Activated naive CD8-positive, alpha-beta T cell treated with anti-CD3 and anti-CD28 coated beads for 36 hours (primary cell): ENCODE measurements at places on chromosomes 6 and 20.

- H3K4me1 ChIP-seq, result peaks cover 42% of the 10 kb centered on the region
- peak overlapping the region; percentile 77 for H3K27ac ChIP-seq
- peak overlapping the region; percentile 18 for H3K4me3 ChIP-seq
- peaks cover 7% of the 10 kb centered on the region for H3K36me3 ChIP-seq
- peak; percentile 83 for DNase-seq
Observed at GRCh38 chr6:37239950-37240713, 17.4 kb upstream of the TBC1D22B start.

DNA sequence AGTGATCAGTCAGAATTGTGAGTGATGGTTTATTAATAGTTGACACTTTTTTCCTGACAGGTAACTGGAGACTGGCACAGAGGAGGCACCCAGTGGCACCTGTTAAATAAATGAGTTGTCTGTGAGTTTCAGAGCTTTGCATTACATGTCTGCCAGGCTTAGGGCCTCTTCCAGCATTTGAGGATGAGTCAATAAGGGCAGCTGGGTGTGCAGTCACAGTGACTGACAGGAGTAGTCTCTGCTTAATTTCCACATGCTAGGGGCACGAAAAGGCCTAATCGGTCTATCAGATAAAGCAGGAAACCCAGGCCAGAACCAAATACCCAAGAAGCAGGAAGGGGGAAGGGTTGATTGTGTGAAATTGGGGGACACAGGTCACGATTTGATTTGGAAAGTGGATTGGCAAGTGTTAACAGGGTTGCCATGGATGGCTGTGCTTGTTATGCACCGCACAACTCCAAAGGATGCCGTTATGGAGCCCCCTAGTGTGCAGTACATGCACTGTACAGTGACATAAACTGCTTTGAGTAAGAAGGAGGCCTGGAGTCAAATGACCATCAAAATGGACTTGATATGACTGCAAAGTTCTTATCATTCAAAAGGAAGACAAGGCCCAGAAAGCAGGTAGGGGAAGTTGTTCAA, 111.9 kb upstream of the GGTLC1 start:
- no peak overlapping the region for H3K4me3 ChIP-seq
- peak; percentile 40 for DNase-seq
- H3K4me1 ChIP-seq, result peaks cover 10% of the 10 kb centered on the region
- no peaks in the 10 kb centered on the region for H3K36me3 ChIP-seq
- H3K27me3 ChIP-seq, result peaks cover 4% of the 10 kb centered on the region
- no peak overlapping the region for H3K27ac ChIP-seq

- no peaks in the 10 kb centered on the region for H3K36me3 ChIP-seq
- peaks cover 13% of the 10 kb centered on the region for H3K4me1 ChIP-seq
- peak; percentile 67 for DNase-seq
- H3K4me3 ChIP-seq, result no peak overlapping the region
- no peak overlapping the region for H3K27ac ChIP-seq
Observed at GRCh38 chr6:112235956-112236355, 18.4 kb downstream of the LAMA4 start.

DNA sequence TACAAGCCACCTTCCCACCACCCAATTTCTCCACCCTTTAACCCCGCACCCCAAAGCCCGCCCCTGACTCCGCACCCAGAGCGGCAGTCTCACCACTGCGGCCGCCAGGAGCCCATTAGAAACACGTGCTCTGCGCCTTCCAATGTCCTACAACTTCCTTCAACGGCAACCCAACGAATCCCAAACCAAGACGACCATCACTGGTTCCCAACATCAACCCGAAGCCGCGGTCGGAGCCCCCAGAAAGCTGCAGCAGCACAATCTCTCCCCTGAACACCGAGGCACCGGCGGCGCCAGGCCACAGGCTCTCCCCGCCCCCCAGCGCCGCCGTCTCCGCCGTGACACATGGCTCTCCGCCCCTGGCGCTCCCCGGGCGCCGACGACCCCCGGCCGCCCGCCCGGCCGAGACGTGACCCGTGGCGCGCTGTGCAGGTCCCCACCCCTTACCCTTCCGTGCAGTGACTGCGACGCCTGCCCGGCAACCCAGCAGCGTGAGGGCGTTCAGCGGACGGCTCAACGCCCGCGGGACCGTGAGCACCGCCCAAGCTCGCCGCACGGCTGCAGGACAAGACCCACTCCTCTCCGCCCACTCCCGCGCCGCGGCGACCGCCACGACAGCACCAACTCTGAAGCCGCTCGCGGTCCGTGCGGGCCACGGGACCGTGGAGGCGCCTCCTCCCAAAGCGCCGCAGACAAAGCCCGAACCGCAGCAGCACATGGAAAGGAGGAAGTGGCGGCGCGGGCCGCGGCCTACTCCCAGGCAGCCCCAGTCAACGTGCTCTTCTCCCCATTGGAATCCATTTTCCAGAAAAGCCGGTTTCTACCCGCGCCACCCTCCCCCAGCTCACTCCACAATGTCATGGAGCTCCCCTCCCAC, 551 bp downstream of the SYNCRIP start:
- DNase-seq, result peak; percentile 61
- H3K27ac ChIP-seq, result peak overlapping the region; percentile 94
- peaks cover 55% of the 10 kb centered on the region for H3K36me3 ChIP-seq
- H3K27me3 ChIP-seq, result peaks cover 8% of the 10 kb centered on the region
- peaks cover 46% of the 10 kb centered on the region for H3K4me1 ChIP-seq

DNA sequence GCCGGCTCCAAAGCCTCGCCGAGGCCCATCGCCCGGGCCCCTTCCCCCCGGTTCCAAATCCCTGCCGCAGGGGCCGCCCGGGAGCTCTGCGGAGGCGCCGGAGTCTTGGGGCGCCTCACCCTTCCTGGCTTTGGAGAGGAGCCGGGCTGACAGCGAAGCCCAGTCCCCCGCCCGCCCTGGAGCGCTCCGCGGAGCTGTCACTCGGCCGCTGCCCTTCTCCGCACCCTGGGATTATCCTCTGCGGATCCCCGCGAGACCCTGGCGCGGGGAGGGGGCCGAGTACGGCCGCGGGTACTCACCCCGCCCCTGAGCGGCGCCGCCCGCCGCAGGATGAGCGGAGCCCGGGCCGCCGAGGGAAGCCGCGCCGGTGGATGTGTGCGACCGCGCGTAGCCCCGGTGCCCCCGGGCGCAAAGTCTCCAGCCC, 343 bp downstream of the SNAP91 start:
- no peak overlapping the region for H3K4me3 ChIP-seq
- H3K4me1 ChIP-seq, result no peaks in the 10 kb centered on the region
- H3K36me3 ChIP-seq, result peaks cover 3% of the 10 kb centered on the region
- H3K27me3 ChIP-seq, result peaks cover 59% of the 10 kb centered on the region
- no peak overlapping the region for H3K27ac ChIP-seq
- DNase-seq, result peak; percentile 2

DNA sequence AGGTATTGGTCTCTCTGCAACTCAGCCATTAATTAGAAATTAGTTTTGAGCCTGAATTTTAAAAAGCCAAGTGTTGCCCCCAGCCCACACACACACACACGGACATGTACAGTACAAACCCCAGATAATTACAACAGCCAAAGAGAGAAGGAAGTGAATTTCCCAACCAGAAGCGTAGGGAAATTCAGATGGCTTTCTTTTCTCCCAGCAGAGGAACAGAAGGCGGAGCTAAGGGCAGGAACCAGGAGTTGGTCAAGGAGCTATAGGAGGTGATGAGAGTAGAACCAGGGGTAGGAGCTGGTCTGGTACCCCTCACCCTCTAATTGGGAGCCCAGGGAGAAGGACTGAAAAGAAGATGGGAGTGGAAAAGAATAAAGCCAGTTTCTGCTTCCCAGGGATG, 3.9 kb upstream of the ZBTB9 start:
- H3K4me3 ChIP-seq, result no peak overlapping the region
- H3K36me3 ChIP-seq, result peaks cover 13% of the 10 kb centered on the region
- peaks cover 12% of the 10 kb centered on the region for H3K4me1 ChIP-seq
- no peaks in the 10 kb centered on the region for H3K27me3 ChIP-seq

- no peaks in the 10 kb centered on the region for H3K27me3 ChIP-seq
- DNase-seq, result no peak
- H3K4me3 ChIP-seq, result no peak overlapping the region
Observed at GRCh38 chr6:113065611-113066010, 718.5 kb downstream of the RFPL4B start.

GRCh38 chr6:89916136-89916920, 22.1 kb downstream of the GJA10 start:
- peaks cover 10% of the 10 kb centered on the region for H3K4me1 ChIP-seq
- no peak for DNase-seq
- H3K27me3 ChIP-seq, result no peaks in the 10 kb centered on the region
- H3K4me3 ChIP-seq, result no peak overlapping the region

DNA sequence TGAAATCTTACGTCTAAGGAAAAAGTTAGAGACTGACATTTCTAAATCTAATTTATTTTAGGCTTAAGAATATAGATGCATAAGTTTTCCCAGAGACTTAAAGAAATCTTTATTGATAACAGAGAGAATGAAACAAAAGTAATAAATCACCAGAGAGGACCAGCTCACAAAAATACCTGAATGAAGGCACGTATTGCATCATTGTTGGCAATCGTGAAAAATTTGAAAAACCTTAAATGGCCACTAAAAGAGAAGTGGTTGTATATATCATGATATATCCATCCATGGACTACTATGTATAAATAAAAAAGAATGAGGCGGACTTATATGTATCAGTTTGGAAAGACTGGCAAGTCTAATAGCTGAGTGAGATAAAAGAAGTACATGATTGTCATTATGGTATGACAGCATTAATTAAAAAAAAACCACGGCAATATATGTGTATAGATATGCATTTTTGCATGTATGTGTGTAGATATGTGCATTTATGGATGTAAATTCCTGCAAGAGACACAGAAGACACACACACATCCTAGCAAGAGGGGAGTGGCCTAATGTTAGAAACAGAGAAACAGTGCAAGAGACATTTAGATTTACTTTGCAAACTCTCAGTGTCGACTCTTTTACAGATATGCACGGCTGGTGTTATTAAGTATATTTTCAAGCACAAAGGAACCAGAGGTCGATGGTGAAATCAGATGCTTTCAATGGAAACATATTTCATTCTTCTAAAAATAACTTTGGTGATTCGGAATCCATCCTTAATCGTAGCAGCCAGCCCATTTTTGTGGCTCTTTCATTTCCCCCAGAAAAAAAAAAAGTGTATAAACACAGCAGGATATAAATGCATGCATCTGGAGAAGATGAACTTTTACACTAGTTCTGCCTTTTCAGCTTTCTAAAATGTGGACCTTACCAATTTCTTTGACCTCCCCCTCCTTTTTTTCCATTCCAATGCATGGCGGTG, 156.1 kb upstream of the SALL4 start:
- H3K36me3 ChIP-seq, result no peaks in the 10 kb centered on the region
- peaks cover 27% of the 10 kb centered on the region for H3K27me3 ChIP-seq
- no peak overlapping the region for H3K27ac ChIP-seq

- no peak overlapping the region for H3K4me3 ChIP-seq
- no peaks in the 10 kb centered on the region for H3K4me1 ChIP-seq
- H3K27me3 ChIP-seq, result no peaks in the 10 kb centered on the region
- DNase-seq, result no peak
- H3K27ac ChIP-seq, result no peak overlapping the region
- no peaks in the 10 kb centered on the region for H3K36me3 ChIP-seq
Observed at GRCh38 chr20:61588411-61589385, 336.6 kb downstream of the CDH4 start.

DNA sequence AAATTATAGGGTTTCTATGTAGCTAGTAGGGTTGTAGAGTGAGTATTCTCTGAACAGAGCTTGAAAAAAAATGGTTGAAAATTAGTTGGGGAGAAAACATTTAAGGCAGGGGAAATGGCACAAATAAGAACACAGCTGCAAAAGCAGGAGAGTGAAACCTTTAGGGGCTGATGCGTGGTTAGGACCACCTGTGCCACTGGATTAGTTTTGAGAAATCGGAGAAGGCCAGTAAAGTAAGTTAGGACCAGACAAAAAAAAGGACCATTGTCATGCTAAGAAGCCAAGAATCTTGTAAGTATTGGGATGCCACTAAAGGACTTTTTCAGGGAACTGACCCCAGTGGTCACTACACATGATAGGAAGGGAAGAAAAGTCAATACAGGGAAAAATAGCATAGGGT, 9.4 kb downstream of the PLAGL1 start:
- no peaks in the 10 kb centered on the region for H3K36me3 ChIP-seq
- no peak overlapping the region for H3K27ac ChIP-seq
- H3K4me3 ChIP-seq, result no peak overlapping the region
- no peaks in the 10 kb centered on the region for H3K4me1 ChIP-seq
- no peak for DNase-seq

GRCh38 chr6:24355393-24355792, 2.5 kb downstream of the DCDC2 start:
- H3K4me3 ChIP-seq, result no peak overlapping the region
- H3K27ac ChIP-seq, result no peak overlapping the region
- peaks cover 30% of the 10 kb centered on the region for H3K27me3 ChIP-seq
- no peaks in the 10 kb centered on the region for H3K36me3 ChIP-seq
- no peak for DNase-seq

DNA sequence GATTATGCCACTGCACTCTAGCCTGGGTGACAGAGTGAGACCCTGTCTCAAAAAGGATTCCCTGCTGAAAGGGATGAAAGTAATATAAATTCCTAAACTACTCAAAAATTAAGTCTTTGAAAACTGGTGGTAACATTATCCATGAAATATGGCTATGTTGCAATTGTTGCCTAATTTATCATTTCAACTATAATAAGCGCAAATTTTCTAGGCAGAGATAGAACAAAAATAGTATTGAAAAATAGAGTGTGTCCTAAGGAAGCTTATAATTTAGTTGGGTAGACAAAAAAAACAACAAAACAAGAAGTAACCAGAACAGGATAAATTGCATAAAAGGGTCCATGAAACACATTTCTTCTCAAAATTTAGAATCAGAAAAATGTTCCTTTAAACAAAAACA, 68.0 kb downstream of the FKBP5 start:
- H3K27me3 ChIP-seq, result no peaks in the 10 kb centered on the region
- H3K27ac ChIP-seq, result peak overlapping the region; percentile 14
- no peak for DNase-seq
- H3K36me3 ChIP-seq, result peaks cover 40% of the 10 kb centered on the region

DNA sequence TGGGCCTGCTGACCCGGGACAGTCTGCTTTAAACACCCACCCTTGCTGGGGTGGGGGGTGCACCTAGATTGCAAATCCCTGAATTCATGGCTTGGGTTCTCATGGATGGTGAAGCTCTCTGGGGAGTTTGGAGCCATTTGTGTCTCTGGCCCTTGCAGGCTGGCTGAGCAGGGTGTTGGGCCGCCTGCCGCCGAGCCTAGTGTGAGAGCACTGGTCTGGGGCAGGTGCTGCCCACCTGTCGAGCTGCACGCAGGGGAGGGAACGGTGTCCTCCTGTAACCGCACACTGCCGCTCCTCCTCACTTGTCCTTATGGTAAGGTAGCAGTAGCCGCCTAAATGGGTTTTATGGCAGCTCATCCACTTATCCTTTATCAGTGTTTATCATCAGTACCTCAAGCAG, 143.9 kb downstream of the DTNBP1 start:
- H3K36me3 ChIP-seq, result peaks cover 25% of the 10 kb centered on the region
- H3K27me3 ChIP-seq, result no peaks in the 10 kb centered on the region
- no peak overlapping the region for H3K4me3 ChIP-seq
- no peak overlapping the region for H3K27ac ChIP-seq

DNA sequence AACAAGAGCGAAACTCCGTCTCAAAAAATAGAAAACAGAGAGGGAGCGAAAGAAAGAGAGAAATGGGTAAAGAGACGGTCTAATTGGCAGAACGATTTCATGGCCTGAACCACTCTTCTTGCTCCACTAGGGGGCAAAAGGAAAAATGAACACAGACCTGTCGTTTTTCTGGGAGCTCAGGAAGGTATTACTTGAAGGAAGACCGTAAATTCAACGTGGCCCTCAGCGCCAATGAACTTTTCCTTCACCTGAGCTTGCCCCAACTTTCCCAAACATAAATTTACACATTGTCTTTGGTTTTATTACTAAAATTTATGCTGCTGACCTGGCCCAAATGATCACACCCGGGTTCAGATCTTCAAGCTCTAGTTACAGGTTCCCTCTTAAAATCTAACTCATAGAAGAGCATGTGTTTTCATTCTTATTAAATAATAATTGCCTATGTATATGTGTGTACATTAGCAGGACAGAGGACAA, 67.3 kb downstream of the ATP9A start:
- no peak overlapping the region for H3K4me3 ChIP-seq
- H3K27ac ChIP-seq, result no peak overlapping the region
- peaks cover 12% of the 10 kb centered on the region for H3K4me1 ChIP-seq
- H3K36me3 ChIP-seq, result no peaks in the 10 kb centered on the region
- no peak for DNase-seq
- peaks cover 21% of the 10 kb centered on the region for H3K27me3 ChIP-seq
